Pancreas (tissue), 10 donors: ENCODE measurements at places on chromosomes 5 and 9. TPM values are rescaled to one million over a fixed set of nuclear protein-coding genes. Genes with fewer than 3 reads are reported as not detected.

DNA sequence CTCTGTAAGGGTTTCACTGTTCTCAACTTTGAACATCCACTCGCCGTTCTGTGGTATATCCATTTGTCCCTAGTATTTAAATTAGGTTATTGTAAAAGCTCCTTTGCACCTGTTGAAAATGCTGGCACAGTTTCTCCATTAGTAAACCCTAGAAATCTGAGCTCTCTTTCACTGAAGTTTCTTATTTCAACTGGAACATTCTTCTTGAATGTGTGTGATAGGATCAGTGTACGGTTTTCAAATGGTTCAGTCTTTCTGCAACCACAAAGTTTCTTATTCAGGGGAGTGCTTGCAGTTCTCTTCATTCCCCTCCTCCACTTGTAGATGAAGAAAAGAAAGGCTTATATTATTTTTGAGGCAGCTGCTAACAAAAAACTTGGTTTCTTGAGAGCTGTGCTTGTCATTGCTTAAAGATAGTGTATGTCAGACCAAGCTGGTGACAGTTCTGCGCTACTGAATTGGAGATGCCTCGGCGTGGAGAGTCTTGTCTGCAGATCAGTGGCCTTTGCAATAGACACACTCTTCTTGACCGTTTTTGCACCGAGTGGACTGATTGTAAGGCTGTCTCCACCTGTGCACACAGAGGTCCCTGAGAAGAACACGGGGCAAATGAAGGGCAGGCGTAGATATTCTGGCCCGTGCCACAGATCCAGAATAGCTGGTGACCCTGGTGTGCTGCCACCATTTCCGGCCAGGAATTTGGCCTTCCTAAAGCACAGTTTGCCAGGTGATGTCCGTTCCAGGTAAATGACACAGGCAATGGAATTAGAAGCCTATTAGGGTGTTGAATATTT, 102.2 kb downstream of the TRIO start:
- H3K27me3 ChIP-seq = no peaks in the 10 kb centered on the region
- DNase-seq = no peak
- no peaks in the 10 kb centered on the region for H3K36me3 ChIP-seq
- no peak overlapping the region for H3K4me3 ChIP-seq
- no peak overlapping the region for H3K27ac ChIP-seq
- no peaks in the 10 kb centered on the region for H3K4me1 ChIP-seq

DNA sequence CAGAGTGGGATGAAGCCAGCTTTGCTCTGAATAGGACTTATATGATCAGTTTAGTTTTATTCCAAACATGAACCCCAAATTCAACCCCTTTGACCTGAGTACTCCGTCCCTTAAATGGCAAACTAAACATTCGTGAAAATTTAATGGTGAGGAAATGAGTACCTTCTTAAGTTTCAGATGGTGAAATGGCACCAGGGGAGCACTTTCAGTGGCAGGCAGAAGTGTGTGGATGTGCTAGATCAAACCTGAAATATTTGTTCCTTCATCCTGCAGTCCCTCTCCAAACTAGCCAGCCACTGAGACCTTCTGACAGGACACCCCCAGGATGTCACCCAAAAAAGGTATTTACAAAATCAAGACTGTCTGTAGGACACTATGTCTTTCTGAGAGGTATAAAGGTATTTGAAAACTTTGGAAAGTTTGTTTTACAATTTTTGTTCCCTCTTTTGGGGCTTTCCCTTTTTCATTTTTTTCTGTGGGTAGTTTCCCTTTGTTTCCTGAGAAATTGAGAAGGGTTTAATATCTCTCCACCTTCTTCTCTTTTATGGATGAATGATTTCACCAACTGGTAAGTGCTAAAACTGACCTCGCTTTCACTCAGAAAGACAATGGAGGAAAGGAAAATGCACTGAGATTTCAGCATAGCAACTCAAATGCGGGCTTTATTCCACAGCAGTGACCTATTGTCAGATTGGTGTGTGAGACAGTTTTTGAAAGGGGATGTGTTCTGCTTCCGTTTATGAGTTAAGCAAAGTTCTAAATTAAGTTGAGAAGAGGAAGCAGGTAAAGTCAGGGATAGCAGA, 127.1 kb downstream of the TMC1 start:
- DNase-seq = no peak
- H3K4me1 ChIP-seq = no peaks in the 10 kb centered on the region
- H3K4me3 ChIP-seq = no peak overlapping the region
- H3K27me3 ChIP-seq = no peaks in the 10 kb centered on the region
- no peaks in the 10 kb centered on the region for H3K36me3 ChIP-seq

DNA sequence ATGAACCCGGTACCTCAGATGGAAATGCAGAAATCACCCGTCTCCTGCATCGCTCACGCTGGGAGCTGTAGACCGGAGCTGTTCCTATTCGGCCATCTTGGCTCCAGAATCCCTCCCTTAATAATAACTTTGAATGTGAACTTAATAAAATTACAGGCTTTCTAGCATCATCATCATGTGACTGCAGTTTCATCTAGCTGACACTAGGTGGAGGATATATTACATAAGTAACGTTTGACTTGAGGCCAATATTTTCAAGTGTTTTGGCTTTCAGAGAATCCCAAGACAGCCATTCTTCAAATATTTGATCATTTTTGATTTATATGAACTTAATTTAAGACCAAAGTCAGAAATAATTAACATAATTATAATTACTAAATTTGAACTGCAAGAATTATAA, 474.9 kb upstream of the CDH10 start:
- H3K27ac ChIP-seq = no peak overlapping the region
- H3K4me3 ChIP-seq = no peak overlapping the region
- H3K36me3 ChIP-seq = no peaks in the 10 kb centered on the region
- H3K27me3 ChIP-seq = no peaks in the 10 kb centered on the region
- DNase-seq = no peak

DNA sequence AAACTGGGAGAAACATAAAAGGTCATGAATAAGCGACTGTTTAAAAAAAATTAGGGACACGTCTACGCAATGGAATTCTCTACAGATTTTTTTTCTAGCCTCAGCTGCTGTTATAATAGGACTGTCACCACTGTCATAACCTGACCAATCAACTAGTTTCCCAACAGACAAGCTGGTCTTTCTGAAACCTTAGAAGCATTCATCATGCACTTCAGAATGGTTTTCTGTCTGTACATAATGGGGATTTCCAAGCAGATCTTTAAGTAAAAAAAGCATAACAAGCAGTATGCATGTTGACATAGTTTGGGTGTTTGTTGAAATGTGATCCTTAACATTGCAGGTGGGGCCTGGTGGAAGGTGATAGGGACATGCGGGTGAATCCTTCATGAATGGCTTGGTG, 58.3 kb upstream of the SEMA6A start:
- no peak overlapping the region for H3K27ac ChIP-seq
- DNase-seq = no peak
- H3K27me3 ChIP-seq = no peaks in the 10 kb centered on the region
- H3K4me3 ChIP-seq = no peak overlapping the region

GRCh38 chr9:91904588-91905236, 45.3 kb downstream of the ROR2 start:
- H3K27ac ChIP-seq = no peak overlapping the region
- no peaks in the 10 kb centered on the region for H3K27me3 ChIP-seq

GRCh38 chr9:73121375-73121935, 30.2 kb upstream of the ANXA1 start:
- no peaks in the 10 kb centered on the region for H3K4me1 ChIP-seq
- no peak overlapping the region for H3K4me3 ChIP-seq
- H3K27ac ChIP-seq = no peak overlapping the region
- no peaks in the 10 kb centered on the region for H3K27me3 ChIP-seq
- no peak for DNase-seq

DNA sequence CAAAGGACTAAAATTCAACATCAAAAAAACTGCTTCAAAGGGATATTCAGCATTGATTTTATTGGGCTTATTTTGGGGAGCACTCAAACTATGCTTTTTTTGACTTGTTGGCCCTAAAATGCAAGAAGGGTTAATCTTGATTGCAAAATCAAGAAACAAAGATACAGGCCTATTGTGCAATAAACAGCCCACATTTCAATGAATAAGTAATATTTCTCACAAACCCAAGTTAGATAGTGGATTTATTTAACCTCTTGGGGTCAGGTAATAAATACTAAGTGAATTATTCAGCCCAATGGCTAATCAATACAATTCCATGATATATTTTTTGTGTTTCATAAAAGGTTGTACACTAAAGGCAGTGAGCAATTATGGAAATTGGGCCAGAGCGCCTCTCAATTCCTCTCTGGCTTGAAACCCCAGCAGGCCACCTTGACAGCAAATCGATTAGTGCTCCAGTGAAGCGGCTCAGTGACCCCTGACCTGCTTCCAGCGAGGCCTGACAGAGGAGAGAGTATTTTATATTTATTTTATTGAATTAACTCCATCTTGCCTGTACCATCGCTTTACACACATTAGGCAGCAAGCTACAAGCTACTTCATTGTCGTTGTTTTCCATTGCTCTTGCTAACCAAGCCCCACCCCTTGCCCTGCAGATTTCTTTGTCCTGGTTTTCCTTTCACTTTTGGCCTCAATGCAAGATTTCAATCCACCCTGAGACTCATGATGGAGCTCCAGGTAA, 65.5 kb downstream of the EBF1 start:
- H3K36me3 ChIP-seq = no peaks in the 10 kb centered on the region
- no peaks in the 10 kb centered on the region for H3K27me3 ChIP-seq
- H3K27ac ChIP-seq = no peak overlapping the region

GRCh38 chr9:6723881-6724420, 33.8 kb upstream of the KDM4C start:
- H3K27ac ChIP-seq = no peak overlapping the region
- no peaks in the 10 kb centered on the region for H3K27me3 ChIP-seq
- no peak overlapping the region for H3K4me3 ChIP-seq
- H3K36me3 ChIP-seq = no peaks in the 10 kb centered on the region
- DNase-seq = no peak
- H3K4me1 ChIP-seq = no peaks in the 10 kb centered on the region

Gene FCN2
- 0.60 TPM for total RNA-seq

Gene FAM153A
- 7.5 TPM for total RNA-seq

Gene IGFBPL1
- total RNA-seq = 0.57 TPM
